ENCODE measurements at places on chromosomes 16 and 17.

DNA sequence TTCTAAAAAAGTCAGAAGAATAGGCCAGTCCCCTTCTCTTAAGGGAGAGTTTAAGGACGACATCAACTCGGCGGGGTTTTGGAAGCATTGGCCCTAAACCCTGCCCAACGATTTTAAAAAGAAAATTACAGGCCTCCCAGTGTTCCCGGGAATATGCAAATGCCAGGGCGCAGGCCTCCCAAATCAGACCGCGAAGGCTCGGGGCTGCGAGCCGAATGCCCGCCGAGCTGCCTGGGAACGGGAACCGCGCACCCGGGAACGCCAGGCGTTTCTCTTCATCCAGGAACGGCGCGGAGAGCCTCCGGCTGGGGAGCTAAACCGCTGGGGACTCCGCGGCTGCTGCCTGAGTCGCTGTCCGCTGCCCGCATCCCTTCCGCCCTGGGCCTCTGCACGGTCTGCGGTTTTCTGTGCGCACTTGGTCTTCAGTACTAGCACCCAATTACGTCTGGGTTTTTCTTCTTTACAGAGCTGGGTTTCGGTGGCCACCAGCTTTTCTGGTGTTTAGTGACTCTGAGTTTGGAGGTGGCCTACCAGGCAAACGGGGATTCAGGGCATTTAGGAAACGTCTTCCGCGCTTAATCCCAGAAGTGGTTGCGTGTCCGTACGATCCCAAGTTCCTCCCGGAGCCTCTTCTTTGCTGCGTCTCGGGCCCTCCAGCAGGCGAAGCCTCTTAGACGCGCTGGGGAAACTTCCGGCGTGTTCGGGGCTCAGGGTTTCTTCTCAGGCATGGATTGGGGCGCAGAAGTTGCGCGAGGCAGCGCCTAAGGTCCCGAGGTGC lies 5.7 kb downstream of the IRX5 start:
- DNase-seq = no peak

DNA sequence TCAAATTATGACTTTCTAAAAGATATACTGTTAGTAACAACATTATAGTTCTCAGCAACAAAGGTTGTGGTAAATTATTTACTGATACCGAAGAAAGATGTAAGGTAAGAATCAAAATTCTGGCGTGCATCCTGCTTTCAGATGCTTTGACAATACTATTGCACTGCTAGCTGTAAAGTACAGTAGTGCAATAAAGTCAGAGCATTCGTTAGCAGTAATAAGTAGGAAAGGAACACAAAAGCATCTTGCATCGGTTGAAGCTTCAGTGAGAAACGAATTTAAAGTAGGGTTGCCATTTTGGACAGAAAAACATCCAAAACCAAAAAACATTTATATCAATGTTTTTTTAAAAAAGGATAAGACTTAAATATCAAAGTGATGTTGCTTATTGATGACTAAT lies 4.0 kb downstream of the SKA2 start:
- DNase-seq = no peak

DNA sequence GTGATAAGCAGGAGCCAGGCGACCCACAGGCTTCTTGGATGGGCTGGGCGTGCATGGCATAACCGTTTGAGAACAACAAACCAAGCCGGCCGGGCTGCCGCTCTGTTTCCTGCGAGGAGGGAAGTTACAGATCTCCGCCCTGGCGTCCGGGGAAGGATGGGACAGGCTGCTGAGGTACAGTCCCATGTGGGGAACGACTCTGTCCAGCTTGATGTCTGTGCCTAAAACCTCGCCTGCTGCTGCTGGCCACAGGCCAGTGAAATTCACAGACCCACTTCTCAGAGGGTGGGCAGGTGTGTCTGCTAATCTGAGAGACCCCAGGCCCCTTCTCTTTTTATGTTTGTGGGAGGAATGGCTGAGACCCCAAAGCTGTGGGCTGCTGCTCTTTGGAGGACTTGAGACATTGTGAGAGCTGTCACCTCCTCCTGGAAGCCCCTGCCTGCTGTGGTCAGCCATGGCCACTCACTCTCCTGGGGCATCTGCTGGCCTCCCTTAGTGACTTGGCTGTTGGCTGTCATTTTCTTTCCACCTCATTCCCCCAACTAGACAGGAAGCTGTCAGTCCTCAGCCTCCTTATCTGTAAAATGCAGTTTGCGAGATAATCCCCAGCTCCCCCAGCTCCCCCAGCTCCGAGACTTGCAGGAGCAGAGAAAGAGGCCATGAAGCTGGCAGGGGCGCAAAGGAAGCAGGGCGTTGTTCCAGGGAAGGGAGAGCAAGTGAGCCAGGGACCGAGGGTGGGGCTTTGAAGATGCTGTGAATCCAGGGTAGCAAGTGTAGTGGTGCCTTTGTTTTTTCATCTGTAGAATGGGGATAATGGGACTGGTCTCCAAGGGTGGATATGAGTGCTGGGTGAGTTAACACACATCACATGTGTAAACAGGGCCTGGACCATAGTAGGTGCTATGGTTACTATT lies 51.0 kb downstream of the CMIP start:
- no peak for DNase-seq

DNA sequence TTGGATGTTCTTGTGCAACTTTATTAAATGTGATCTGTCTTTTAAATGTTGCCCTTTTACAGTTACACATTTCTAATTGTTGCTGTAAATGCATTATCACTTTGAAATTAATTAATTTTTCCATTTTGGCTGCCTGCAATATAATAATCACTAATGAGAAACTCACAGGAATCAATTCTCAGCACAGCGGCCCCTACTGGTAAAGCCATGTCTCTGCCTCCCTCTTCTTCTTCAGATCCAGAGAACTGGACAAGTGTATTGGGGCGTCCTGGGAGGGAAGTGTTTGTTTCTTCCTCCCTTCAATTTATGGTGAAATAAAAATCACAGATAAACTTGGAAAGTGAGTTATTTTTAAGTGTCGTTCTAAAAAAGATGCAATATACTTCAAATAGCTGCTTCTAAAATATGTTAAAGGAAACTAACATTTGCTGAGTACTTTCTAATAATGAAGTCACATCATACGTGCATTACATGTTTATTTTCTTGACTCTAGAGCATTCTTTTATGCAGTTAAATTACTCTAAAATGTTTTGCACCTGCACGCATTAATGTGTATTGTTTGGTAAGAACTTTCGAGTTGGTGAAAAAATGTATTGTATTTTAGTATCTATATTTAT lies 338.0 kb downstream of the WWOX start:
- peak; percentile 14 for DNase-seq

- no peak for DNase-seq
Measured at GRCh38 chr17:7816926-7817642, 16.9 kb upstream of the KDM6B start.

- DNase-seq = no peak
Measured at GRCh38 chr17:44924107-44924544, 8.8 kb upstream of the GFAP start.

DNA sequence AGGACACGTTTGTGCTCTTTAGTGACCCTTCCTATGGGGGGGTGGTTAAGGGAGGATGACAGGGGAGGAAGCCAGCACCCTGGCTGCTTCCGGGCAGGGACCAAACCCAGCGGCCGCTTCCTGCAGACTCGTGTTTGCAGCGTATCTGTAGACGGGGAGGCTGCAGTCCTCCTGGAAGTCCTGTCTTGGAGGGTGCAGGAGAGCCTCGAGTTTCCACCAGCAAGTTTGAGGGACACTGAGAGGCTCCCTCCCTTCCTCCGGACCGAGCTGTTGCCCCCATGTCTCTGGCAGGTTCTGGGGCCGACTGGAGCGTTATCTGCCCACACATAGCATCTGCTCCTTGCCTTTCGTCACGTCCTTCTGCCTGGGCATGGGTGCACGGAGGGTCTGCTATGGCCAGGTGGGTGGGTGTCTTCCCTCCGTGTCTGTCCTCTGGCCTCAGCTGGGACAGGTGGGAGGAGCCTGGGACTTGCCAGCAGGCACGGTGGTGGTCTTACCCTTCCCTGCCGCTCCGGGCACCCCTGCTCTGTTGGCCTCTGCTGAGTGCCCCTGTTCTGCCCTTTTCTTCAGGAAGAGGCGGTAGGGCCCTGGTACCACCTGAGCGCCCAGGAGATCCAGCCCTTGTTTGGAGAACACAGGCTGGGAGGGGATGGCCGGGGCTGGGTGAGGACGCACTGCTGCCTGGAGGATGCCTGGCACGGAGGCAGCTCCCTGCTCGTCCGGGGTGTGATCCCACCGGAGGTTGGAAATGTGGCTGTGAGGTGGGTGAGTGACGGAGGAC lies 8.8 kb downstream of the ENGASE start:
- DNase-seq = no peak

DNA sequence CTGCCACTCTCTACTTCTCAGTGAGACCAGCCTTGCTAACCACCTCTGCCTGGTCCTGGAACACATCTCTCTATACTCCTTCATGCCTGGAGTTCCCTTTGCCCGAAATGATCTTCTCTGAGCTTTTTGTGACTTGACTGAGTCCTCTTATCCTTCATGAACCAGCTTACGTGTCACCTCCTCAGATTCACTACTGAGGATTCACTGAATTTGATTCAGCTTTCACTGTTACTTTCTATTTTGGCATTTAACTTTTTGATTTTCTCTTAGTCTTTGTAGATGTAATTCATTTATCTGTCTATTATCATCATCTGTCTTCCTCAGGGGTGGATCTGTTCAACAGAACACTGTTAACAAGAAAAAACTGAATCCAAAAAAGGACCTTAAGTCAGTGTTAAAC lies 95.6 kb downstream of the RPGRIP1L start:
- no peak for DNase-seq

GRCh38 chr16:49075709-49076108 lies 205.9 kb downstream of the CBLN1 start:
- DNase-seq = no peak

DNA sequence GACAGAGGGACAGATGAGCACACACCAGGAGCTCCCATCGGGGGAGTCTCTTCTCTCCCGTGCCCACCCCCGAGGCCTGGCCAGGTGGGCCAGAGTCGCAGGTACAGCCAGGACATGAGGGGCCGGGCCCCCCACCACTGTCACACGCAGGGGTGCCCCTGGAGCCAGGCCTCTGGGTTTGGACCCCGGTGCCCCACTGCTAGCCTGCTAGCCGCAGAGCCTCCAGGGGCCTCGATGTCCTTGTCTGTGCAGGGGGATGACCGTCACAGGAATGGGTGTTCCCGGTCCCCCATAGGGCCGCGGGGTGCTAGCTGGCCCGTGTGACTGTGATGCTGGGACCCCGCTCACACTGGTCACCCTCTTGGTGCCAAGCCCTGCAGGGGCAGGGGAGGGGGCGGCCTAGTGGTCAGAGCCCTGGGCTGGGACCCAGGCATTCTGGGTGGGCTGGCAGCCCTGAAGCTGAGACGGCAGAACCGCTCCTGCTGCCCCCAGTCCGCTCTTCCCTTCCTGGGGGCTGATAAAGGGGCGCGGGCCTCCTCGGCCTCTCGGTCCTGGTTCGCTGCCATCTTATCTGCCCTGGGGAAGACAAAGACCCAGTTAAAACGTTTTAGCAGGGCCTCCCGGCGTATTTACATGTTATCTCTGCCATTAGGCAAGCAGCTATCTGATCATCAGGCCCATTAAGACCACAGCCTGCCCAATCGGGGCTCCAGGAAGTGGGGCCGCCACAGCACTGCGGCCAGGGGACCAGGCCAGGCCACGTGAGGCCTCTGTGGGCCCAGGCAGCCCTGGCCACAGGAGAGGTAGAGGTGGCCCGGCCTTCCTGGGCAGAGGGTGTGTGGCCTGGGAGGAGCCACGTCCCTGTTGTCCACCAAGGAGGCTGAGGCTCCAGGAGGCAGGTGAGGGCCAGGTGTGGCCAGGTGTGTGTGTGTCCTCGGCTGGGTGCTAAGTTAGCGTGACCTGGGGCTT lies 57.2 kb upstream of the ZC3H18 start:
- no peak for DNase-seq

- peak; percentile 17 for DNase-seq
Measured at GRCh38 chr17:43784628-43785101, 4.4 kb downstream of the CFAP97D1 start.

DNA sequence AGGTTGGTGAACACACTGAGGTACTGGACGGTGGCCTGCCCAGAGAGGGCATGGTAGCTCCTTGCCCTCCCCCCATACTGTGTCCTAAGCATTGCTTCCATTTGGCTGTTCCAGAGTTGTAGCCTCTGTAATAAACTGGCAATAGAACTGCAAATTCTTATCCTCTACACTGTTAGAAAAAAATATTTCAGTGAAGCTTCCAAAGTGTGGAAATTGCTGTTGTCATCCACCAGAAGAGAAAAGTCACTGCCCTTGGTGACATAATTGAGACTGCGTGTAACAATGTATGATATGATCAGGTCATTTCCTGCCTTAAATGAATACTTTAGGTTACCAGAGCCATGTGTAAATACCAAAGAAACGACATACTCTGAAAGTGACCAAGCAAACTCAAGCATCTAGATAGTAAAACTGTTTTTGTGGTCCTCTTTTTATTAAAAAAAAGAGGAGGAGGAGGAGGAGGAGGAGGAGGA lies 65.9 kb downstream of the CEP95 start:
- no peak for DNase-seq

DNA sequence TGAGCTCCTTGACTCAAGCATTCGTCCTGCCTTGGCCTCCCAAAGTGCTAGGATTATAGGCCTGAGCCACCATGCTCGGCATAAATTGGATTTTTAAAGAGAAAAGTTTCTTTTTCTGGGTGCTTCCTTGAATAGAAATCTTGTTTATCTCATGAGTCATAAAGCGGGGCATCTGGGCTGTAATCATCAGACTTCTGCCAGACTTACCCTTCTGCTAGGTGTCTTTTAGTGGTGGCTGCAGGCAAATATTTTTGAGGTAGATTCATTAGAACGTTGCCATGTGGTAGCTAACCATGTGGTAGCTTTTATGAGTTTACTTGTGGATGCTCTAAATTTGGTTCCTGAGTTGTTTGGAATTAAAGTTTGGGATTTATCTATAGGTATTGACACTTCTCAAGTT lies 13.4 kb downstream of the PGS1 start:
- DNase-seq = peak; percentile 59

GRCh38 chr16:2019921-2020831 lies 591 bp downstream of the NPW start:
- no peak for DNase-seq

- DNase-seq = peak; percentile 40
Measured at GRCh38 chr17:29778956-29779811, 150.8 kb downstream of the SSH2 start.

- peak; percentile 79 for DNase-seq
Measured at GRCh38 chr16:29745853-29746345, at the start of gene C16orf54. TSS of gene C16orf54 (minus strand) at chr16:29745990. CDS start at chr16:29744951, 1,039 bp downstream.

- DNase-seq = no peak
Measured at GRCh38 chr17:47762728-47763127, 29.7 kb downstream of the TBX21 start.

All from Daoy (cell line).